ENCODE measurements at places on chromosomes 16 and 17. TPM values are rescaled to one million over a fixed set of nuclear protein-coding genes. Genes with fewer than 3 reads are reported as not detected.

DNA sequence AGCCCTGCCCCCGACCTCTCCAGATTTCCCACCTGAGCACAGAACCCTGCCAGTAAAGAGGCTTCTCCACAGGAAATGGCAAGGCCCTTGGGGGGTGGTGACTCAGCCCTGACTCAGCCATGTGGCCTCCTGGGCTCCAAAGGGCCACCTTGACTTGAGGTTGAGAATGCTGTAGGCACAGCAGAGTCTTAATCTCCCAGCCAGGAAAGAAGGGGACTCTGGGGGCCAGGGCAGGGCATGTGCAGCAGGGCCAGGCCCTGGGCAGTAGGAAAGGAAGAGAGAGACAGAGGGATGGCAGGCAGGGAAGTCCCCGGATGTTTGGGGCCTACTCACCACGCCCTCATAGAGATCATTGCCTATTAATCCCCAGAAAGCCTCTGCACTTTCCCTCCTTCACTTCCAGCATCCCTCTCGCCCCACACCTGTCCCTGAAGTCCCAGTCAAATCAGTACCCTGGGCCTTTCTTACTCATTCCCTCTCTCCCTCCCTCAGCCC, 4.8 kb upstream of the ITGA3 start:
- peak; percentile 50 for DNase-seq

GRCh38 chr17:67746704-67747571, 29.2 kb downstream of the NOL11 start:
- DNase-seq, result peak; percentile 49

DNA sequence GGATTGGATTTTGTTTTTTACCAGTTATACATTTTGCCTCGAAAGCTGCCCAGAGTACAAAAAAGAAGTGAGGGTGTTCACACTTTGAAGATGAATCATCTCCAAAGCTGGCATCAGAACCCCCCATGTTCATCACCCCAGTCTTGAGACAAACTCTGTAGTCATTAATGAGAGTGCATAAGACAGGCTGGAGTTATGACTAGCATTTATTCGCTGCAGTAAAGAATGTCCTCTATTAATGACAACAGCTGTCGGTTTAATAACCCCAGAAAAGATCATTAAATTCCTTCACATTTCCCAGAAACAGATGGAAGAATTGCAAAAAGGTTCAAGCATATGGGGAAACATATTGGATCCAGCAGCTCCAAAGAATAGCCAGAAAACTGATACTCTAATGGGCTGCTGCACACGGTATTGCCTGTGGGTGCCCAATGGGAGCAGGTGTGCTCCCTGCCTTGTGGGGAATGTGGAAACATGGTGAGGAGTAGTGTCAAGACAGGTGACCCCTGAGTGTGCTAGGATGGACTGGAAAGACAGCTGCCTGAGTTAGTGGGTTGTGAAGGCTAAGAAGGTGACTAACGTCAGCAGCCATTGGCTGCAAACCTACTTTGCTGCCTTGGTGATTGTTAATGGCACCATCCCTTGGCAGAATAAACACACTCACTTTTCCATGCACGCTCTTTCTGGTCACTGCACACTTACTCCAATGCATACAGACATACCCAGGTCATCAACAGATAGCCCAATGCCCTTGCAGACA, 81.9 kb downstream of the AIPL1 start:
- DNase-seq, result no peak

- DNase-seq, result no peak
These were observed 5.1 kb upstream of the CALCOCO2 start for GRCh38 chr17:48825446-48826381.

- DNase-seq, result no peak
These were observed 37.9 kb downstream of the NDEL1 start for GRCh38 chr17:8473451-8474192.

DNA sequence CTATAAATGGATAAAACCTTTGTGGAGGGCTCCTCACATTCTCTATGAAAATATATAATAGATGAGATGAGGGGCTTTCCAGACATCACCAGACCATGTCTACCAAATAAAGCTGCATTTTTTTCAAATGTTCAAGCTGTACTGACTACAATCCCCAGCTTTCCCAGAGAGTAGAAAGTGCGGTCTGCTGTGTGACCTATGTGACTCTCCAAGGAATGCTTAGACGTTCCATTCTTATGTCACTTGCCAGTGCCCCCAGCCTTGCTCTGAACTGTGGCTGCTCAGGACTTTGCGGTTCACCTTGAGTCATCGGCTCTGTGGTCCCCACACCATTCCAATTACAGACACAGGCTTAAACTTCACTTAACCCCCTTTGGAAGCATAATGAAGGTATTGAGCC, 47.8 kb upstream of the SCNN1B start:
- DNase-seq, result no peak

DNA sequence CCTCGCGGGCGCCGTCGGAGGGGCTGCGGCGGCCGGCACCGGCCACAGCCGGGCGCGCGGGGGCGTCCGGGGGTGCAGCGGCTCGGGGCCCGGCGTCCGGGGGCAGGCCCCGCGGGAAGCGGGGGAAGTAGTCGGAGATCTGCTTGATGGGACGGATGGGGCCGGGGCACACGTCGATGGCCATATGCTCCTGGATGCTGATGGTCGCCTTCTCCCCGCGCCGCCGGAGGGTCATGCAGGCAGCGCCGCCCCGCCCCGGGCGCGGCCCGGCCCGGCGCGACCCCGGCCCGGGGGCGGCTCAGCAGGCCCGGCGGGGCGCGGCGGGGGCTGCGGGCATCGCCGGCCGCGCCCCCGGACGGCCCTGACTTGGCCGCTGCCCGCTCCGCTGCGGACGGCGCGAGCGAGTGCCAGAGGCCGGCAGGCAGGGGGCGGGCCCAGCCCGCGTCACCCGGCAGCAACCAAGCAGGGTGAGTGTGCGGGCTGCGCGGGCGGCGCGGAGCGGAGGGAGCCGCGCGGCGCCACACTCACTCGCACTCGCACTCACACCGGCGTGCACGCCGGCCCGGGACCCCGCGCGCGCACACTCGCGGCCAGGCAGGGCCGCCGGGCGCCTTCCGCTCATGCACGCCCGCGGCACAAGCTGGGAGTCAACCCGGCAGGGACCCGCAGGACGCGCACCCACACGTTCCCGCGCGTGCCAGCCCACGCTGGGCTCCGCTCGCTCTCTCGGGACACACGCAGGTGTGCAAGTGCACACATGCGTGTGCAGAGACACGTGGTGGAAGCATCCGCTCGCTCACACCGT, at the start of gene DOC2B:
TSS of gene DOC2B (minus strand) at position 406 of the 805 bp plus-strand sequence. CDS start at position 235, 171 bp downstream.
- peak; percentile 34 for DNase-seq

- DNase-seq, result no peak
These were observed 198.8 kb upstream of the CACNG5 start for GRCh38 chr17:66636111-66636510.

GRCh38 chr17:59396134-59396826, 64.8 kb downstream of the YPEL2 start:
- DNase-seq, result no peak

- DNase-seq, result peak; percentile 44
These were observed 358 bp downstream of the CHRNE start for GRCh38 chr17:4902540-4902939.

GRCh38 chr16:84090211-84090610, 26.5 kb downstream of the MBTPS1 start:
- no peak for DNase-seq

- no peak for DNase-seq
These were observed 1.4 kb downstream of the SETD6 start for GRCh38 chr16:58516768-58517107.

The PRSS21 gene
- 4.1 TPM for total RNA-seq

The CDYL2 gene
- total RNA-seq, result 8.9 TPM

The MYLK3 gene
- 0.41 TPM for total RNA-seq

The ITGAX gene
- total RNA-seq, result 3.5 TPM

The DHX8 gene
- total RNA-seq, result 54.7 TPM

The CHD9NB gene
- total RNA-seq, result 5.2 TPM

All from mucosa of descending colon (tissue), 3 donors.